ENCODE measurements at places on chromosomes 16 and 17.

GRCh38 chr17:9072696-9073339 is 51.5 kb downstream of the NTN1 start:
- no peak for DNase-seq

- DNase-seq: no peak
Observed at GRCh38 chr16:28984619-28985135, at the start of gene LAT. TSS of gene LAT (plus strand) at chr16:28985052. CDS start at chr16:28985418, 366 bp downstream.

DNA sequence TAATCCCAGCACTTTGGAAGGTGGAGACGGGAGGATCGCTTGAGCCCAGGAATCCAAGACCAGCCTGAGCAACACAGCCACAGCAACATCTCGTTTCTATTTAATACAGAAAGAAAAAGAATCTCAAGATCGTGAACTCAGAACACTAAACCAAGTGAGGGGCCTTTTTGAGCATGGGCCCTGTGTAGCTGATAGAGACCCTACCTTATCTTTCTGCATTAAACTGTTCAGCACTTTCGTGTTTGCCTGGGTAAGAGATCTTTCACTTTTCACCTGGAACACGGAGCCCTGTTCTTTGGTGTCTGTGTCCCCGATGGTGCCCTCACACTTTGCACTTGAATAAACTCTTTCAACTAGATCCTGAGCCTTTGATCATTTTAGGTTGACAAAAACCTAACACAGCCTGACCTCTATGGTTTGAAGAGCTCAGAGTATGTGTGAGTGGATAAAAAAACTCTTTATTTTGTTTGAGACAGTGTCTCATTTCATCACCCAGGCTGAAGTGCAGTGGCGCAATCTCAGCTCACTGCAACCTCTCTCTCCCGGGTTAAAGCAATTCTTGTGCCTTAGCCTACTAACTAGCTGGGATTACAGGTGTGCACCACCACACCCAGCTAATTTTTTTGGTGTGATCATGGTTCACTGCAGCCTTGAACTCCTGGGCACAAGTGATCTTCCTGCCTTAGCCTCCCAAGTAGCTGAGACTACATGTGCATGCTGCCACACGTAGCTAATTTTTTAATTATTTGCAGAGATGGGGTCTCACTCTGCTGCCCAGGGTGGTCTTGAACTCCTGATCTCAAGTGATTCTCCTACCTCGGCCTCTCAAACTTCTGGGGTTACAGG is 83.8 kb upstream of the GRIN2A start:
- DNase-seq: no peak

- no peak for DNase-seq
Observed at GRCh38 chr16:52114379-52114778, 432.6 kb downstream of the TOX3 start.

- no peak for DNase-seq
Observed at GRCh38 chr16:73040136-73040535, 7.8 kb downstream of the ZFHX3 start.

- DNase-seq: no peak
Observed at GRCh38 chr16:64364416-64364815, 757.4 kb downstream of the CDH11 start.

GRCh38 chr16:13634959-13635358 is 285.0 kb upstream of the ERCC4 start:
- DNase-seq: peak; percentile 16

- DNase-seq: no peak
Observed at GRCh38 chr16:28105297-28105696, 41.8 kb upstream of the GSG1L start.

GRCh38 chr17:80696964-80697363 is 152.3 kb downstream of the RPTOR start:
- DNase-seq: no peak

DNA sequence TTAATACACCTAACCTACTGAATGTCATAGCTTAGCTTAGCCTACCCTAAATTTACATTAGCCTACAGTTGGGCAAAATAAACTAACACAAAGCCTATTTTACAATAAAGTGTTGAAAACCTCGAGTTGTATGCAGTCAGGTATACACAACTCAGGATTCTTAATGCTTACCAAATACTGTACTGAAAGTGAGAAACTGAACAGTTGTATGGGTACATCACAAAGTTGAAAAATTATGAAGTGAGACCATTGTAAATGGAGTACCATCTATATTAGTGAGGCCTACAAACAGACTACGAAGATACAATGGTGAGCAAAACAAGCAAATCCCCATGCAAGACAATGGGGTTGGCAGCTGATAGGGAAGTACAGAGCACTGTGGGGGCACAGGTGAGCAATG is 79.7 kb downstream of the VAT1L start:
- DNase-seq: no peak

GRCh38 chr17:7931709-7932482 is at the start of the genes CNTROB and TRAPPC1:
TSS of gene CNTROB (plus strand) at chr17:7932206. CDS start at chr17:7933080, 874 bp downstream.
TSS of gene TRAPPC1 (minus strand) at chr17:7931946. CDS start at chr17:7931829, 117 bp downstream.
- peak; percentile 77 for DNase-seq

DNA sequence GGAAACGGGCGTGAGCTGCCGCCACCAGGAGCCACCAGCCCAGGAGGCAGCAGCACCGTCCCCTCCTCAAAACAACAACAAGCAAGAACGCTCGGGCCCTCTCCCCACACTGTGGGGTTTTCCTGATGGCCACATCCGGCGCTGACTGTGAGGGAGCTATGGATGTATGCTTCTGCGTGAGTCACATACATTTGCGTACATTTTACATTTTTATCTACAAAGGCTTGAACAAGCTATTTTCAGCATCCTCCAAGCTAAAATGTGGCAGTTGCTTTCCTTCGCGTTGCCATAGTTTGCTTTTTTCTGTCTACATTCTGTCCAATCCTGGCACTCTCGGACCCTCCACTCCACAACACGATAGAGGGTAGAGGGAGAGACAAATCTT is 2.0 kb upstream of the ABR start:
- no peak for DNase-seq

- DNase-seq: no peak
Observed at GRCh38 chr16:83960521-83961249, 7.4 kb upstream of the NECAB2 start.

DNA sequence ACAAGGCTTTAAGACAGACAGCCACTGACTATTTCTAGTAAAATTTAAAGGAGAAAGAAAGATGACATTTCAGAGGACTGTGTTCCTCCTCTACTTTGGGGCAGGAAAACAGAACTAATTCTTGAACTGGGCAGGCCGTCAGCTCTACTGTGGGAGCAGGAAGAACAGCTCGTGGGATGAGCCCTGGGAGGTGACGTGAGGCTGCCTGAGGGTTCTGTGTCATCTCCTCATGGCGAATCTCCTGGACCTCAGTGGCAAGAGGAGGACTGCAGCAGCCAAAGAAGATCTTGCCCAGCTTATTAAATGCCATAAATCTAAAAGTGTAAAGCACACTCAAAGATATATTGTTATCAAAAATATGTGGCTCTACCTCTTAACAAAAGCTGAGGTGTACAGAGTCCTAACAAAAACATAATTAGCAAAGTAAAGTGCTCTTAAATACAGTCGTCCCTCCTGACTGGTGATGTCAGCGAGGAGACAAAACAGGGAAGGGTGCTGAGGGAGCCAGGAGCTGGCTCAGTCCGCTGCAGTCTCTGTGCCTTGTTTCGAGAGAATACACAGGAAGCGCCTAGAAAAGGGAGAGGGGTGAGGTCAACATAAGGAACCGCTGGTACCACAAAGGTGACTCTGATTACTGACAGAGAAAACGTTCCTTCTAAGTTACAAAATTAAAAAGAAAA is 58.0 kb downstream of the CREBBP start:
- no peak for DNase-seq

DNA sequence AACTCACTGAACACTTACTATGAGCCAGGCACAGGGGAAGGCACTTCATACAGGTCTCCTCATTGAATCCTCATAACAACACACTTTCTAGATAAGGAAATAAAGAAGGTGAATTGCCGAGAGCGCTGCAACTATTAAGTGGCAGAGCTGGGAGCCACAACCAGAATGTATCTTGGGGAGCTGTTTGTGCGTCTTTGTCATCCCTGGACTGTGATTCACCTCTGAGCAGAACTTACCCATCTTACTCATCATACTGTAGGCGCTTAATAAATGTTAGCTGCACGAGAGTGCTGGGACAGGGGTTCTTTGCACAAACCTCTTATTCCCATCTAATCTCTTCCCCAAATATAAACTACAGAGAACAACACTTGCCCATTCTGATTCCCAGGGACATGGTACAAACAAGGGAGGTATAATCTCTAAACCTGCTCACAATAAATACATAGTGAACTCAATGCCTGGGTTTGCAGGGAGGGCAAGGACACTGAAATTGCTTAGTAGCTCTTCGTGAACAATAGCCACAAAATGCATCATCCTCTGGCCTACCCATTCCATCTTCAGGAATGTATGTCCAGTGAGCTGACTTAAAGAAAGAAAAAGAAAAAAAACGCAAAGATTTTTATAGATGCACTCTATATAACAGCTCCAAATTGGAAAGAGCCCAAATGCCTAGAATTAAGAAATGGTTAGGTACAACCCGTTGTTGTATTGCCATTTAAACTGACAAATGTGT is 43.0 kb downstream of the MYO18A start:
- no peak for DNase-seq

DNA sequence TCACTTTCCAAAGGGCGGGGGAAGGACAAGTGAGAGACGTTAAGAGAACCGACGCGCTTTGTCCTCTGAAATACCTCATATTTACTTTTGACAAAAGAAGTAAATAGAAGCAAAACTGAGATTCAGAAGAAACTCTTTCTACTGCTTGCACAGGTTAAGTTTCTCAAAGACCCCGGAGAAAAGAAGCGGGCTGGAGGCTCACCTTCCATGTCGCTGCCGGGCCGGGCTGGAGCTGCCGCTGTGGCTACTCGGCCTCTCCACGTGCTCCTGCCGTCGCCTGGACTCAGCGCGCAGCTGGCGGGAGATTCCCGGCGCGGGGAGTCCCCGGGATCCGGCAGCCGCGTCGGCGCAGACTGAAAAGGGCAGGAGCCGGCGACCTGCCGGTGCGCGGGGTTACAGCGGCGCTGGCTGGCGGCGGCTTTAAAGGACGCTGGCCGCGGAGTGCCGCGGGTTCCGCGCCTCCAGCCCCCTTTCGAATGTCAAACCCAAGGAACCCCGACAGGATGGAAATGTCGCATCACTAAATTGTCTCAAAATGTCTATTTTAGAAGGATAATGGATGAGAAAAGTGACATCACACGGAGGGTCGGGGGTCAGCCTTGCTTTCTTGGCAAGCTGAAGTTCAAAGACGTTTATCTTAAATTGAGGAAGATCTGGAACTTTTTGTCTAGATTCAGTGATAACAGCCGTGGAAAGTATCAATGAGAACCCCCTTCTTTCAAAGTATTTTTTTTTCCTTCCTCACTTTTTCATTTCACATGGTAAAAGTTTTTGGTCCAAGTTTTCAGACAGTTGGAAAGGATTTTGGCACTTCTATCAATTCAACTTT is at the start of gene IKZF3:
Gene IKZF3, minus strand, starts transcription at position 395 of the 829 bp plus-strand sequence. Its CDS starts 186 bp downstream, at position 209.
- DNase-seq: no peak

GRCh38 chr16:4787068-4787467 is 1.1 kb downstream of the SEPTIN12 start:
- DNase-seq: no peak

GRCh38 chr16:67666559-67667452 is at the start of the genes C16orf86 and ENKD1:
TSS of gene C16orf86 (plus strand) at chr16:67666814. CDS start at chr16:67666971, 157 bp downstream.
TSS of gene ENKD1 (minus strand) at chr16:67666750. CDS start at chr16:67666442, 308 bp downstream.
- no peak for DNase-seq

- peak; percentile 72 for DNase-seq
Observed at GRCh38 chr17:40615068-40615840, 32.4 kb downstream of the SMARCE1 start.

DNA sequence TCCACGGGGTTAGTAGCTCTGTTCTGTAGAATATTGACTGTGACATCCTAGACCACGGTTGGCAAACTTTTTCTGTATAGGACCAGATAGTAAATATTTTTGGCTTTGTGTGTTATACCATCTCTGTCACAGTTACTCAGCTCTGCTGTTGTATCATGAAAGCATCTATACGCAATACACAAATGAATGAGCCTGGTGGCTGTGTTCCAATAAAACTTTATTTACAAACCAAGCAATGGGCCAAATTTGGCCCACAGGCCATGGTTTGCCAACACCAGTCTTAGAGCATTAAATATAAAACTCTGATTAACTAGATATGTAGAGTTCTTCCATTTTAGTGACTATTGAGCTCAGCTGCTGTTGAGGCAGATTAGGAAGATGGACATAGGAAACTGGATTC is 132.7 kb downstream of the MAP2K6 start:
- DNase-seq: no peak

DNA sequence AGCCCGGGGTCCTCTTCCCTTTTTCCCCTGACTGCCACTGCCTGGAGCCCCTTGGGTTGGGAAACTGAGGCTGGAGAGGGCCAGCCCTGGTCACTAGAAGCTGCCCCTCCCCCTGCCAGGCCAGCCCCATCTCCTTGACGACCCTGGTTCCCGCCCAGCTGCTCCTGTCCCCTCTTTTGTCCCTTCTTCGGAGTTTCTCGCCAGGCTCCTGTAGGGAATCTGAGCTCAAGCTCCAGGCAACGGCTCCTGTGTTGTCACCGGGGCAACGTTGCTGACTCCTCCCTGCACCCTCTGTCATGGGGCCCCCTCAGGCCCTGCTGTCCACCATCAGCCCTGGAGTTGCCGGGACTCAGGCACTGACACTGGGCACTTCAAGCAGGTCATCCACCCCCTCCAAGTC is 5.7 kb downstream of the LLGL1 start:
- DNase-seq: no peak

DNA sequence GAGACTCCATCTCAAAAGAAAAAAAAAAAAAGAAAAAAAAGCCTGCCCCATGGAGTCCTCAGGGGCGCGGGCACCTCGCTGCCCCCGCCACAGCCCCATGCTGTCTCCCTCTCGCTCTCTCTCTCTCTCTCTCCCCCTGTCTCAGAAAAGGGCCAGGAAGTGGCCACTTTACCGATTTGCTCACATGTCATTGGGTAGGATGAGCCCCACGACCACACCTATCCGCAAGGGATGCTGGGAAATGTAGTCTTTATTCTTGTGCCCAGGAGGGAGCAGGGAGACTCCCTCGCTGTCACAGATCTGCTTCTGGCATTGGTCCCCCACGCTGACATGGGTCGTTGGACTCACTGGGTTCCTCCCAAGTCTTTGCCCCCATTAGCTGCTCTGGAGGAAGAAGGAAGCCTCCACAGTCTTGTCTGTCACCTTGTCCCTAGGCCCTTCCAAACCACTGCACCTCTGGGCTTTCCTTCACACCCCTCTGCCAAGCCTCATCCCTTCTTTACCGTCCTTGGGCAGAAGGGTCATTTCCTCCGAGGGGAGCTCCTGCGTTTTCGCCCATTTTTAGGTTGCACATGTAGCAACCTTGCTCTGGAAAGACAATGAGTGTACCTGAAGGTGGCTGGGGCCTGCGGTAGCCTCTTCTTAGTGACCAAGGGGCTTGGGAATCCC is 6.9 kb upstream of the GJD3 start:
- DNase-seq: no peak

GRCh38 chr17:73744411-73744810 is 100.2 kb upstream of the SDK2 start:
- DNase-seq: no peak

Data from epithelial cell of proximal tubule (primary cell).